Activated naive CD8-positive, alpha-beta T cell treated with anti-CD3 and anti-CD28 coated beads, Interleukin-2, amount 10 ng/mL, durations not matched to agents 7 days and 5 days (primary cell): ENCODE measurements at places on chromosomes 5 and 9. TPM values are rescaled to one million over a fixed set of nuclear protein-coding genes. Genes with fewer than 3 reads are reported as not detected.

GRCh38 chr5:95317085-95317484 lies 32.2 kb upstream of the MCTP1 start:
- no peak for DNase-seq

DNA sequence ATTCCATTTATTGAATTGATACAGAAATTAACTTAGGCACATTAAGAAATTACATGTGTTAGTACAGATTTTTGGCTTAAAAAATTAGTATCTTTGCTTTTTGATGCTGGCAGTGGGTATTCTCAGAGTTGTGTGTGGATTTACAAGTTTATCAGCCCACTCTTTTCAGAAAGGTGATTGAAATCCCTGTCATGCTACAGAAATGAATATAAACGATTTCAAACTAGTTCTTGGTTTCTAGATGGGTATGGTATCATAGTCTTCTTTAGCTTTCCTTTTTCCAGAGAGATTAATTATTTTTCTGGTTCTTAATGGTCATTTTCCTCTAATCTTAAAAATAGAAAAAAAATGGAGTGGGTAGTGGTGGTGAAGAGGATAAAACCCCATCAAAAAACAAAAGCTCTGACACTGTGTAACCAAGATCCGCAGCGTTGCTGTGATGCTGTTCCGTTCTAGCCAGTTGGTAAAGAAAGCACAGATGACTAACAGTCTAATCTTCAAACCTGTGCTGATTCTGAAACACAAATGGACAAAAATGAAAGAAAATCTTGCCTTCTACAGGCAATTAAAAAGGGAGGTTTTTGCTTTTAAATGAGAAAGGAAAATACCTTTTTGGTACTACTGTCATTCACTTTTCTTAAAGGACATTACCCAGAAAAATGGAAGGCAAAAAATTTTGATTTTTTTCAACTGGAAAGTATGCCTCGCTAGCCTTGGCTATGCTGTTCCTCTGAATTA lies 5.2 kb downstream of the LRRTM2 start:
- no peak for DNase-seq

- DNase-seq, result no peak
Measured at GRCh38 chr9:12766357-12766756, 8.5 kb upstream of the LURAP1L start.

GRCh38 chr9:21583628-21584377 lies 101.7 kb upstream of the IFNE start:
- DNase-seq, result no peak

The SPATA31A3 gene
- not detected for total RNA-seq

The RGS14 gene
- 113 TPM for total RNA-seq

The PTPDC1 gene
- 7.2 TPM for total RNA-seq

The GKAP1 gene
- 6.9 TPM for total RNA-seq

The CDK7 gene
- 21.2 TPM for total RNA-seq
